ENCODE measurements at places on chromosomes 2 and 18.

DNA sequence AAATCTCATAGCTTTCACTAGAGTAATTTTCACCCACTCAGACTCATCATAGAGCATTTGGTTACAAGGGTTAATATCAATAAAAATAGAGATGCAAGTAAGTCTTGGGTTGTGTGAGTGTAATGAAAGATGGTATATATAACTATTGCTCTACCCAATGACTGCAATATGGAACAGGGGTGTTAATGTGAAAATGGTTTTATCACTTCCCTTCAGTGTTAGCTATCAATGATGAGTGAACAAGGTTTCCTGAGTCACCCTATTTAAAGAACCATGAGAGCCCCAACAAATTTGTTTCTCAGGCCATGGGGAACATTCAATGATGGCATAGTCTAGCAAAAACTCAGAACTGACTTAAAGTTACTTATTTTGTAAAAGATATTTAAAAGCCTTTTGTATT is 1133.6 kb upstream of the ZEB2 start:
- DNase-seq = no peak

GRCh38 chr2:120436460-120436739 is 90.5 kb downstream of the INHBB start:
- no peak for DNase-seq

DNA sequence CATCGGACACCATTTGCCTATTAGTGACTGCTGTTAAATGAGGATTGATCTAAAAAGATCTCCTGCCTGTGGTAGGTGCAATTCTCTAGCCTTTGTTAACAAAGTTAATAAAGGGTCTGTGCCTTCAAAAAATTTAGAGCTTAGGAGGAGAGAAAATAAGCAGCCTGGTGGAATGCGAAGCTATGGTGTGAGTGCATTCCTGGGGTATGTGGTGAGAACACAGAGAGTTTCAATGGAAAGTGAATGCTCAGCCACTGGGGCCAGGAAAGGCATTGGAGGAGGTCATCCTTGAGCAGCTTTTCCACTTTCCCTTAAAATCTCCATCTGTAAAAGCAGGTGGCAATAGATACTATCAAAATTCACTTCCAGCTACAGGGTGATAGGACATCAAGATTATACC is 331.2 kb upstream of the LRATD1 start:
- DNase-seq = no peak

- DNase-seq = no peak
These were observed 8.8 kb upstream of the POMC start for GRCh38 chr2:25177211-25177611.

DNA sequence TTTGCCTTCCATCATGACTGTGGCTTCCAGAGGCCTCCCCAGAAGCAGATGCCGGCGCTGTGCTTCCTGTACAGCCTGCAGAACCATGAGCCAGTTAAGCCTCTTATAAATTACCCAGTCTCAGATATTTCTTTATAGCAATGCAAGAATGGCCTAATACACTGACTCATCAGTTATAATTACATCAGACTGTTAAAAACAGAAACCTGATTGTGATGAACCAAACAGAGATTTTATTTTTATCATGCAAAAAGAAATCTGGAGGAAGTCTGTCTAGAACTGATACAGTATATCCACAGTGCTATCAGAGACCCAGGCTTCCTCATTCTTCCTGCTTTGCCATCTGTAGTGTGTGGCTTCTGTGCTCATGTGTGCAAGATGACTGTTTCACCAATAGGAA is 93.4 kb upstream of the MEX3C start:
- no peak for DNase-seq

GRCh38 chr2:40096360-40096759 is 317.3 kb upstream of the THUMPD2 start:
- DNase-seq = peak; percentile 78

DNA sequence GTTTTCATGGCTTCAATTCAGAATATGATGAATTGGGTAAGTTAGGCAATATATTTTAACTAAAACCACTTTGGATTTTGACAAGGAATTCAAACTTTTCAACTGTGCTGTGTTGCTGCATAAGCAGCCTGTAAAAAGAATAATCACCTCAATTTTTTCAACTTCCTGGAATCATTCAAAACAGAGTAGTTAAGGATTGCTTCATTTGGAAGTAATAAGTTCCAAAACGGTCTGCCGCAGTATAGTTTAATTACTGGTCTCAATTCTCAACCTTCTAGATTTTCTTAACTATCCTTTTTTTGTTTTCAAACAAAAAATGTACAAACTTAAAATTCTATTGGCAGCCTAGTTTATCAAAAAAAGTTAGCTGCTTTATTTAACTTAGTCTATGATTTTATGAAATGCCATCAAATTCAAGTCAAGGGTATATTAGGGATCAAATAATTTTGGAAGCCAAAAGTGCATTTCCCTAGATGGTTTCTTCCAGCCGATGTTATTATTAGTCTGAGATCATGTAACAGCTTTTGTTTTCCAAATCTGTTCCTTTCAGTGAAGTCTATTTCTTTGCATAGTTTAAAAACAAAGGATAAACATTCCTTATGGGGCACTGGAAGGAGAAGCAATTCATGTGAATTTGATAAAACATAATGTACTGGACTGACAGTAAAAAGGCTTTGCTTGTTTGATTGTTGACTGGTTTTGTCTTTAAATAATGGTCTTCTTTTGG is 76.1 kb upstream of the ETAA1 start:
- peak; percentile 51 for DNase-seq

DNA sequence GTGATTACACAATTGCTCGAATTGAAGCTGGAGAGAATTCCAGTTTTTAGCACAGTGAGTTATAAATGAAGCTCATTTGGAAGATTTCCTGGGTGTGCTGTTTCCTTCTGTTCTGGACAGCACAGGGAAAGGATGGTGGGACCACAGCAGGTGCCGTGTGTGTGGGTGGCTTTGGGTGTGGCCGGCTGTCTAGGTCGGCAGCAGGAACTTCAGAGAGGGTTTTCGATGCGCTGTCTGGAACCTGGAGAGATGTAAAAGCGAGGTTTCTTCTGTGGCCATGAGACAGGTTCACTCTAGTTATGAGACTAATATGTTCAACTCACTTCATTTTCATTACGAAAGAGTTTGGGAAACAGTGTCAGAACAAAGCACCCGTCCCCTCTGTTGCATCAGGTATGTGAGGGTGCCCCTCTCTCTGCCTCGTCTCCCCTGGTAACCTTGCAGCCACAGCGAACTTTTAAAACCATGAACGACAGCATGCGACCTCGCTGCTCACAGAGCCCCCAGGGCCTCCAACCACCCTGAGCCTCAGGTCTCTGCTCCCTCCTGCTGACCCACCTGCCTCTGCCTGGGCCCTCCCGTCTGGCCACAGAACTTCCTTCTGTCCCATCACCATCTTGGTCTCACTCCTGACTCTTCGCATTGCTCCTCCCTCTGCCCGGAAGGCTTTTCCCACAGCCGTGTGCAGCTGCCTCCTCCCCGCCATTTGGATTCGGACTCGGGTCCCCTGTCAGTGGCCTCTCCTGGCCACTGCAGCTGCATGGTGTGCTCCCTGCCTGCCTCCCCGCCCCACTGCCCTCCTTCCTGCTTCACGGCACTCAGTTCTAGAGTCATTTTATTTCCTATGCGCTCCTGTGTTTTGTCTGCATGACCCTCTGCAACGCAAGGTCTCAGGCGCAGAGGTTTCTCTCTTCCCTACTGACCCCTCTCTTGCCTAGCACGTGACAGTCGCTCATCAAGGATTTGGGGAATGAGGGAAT is 151.2 kb downstream of the NDUFA10 start:
- DNase-seq = no peak

- no peak for DNase-seq
These were observed 2.0 kb downstream of the MFSD6 start for GRCh38 chr2:190410166-190410565.

GRCh38 chr2:58006952-58007284 is 39.7 kb upstream of the VRK2 start:
- DNase-seq = no peak

DNA sequence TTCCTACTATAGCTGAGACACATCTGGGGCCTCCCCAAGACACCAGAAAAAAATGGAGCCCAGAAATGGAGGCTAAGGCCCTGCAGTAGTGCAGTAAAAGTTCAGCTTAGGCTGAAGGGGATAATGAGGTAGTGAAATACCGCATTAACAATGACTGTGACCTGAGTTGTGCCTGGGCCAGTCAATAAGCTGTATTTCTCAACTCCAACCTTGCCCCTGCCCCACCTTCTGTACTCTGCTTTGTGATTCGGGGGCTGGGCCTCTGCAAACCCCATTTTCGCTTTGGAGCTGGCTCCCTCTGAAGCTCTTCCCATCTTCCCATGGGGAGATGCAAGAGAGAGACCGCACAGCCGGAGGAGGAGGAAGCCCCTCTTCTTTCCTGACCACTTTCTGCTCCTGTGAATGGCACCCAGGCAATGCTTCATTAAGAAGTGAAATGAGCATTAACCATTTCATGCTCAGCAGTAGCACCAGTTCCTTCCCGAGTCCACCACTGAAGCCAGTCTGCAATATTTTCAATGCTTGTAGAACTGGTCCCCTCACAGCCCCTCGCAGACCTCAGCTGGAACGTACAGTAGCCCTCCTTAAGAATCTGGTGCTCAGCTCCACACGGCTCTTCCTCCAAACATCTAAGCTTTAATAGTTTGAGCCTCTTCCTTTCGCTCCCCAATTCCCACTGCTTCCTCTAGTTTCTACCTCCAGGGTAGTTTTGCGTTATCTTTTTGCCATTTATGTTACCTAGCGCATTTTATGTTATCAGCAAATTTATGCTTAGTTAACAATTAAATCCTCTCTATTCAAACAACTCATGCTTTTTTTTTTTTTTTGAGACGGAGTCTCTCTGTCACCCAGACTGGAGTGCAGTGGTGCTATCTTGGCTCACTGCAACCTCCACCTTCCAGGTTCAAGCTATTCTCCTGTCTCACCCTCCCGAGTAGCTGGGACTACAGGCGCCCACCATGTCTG is 32.6 kb upstream of the SCYGR1 start:
- DNase-seq = no peak

DNA sequence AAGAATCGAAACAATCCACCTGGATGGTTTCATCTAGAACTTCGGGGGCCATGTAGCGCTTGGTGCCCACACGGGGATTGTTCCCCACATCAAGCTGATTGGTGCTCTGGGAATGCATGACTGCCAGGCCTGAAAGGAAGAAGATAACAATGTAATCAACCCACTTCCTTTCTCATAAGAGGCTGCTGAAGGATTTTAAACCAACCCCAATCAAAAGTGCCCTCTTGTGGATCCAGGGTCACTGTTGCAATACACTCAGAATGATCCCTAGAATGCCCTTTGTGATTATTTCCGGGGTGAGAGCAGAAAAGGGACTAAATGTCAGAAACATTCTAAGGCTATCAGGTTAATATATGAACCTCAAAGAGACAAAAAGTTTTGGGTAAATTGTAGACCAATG is 115.2 kb downstream of the ACVR1 start:
- DNase-seq = no peak

DNA sequence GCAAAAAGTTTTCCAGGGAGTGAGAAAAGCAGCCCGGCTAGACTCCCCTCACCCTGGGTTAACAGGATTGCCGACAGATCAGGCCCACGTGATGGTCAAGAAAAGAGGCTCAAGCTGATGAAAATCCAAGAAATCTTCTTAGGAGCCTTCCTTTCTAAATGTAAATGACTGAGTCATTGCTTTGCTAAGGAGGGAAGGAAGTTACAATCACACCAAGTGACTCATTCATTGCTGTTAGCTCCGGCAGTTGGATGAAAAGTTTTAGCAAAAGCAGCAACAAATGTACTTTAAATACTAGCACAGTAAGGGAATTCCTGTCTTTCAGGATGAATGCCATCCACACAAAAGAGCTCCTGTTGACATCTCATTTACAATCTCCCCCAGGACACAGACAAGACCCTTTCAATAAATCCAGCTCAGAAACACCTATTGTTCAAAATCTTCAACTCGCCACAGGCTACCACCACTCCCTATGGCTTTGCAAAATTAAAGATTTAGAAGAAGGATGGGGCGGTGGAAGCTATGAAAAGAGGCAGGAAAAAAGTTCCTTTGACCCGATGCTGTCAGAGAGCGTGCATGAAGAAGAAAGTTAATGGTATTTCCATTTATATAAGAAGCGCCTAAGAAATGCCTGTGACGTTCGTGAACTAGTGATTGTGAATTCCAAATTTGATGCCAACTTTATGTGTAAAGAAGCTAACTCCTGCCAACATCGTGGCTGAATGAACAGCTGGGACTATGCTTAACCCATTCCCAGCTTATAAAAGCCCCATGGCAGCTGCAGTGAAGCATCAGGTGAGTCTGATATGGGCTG is 153.7 kb downstream of the TGIF1 start:
- peak; percentile 99 for DNase-seq

GRCh38 chr18:63161032-63161760 is 158.4 kb downstream of the BCL2 start:
- no peak for DNase-seq

DNA sequence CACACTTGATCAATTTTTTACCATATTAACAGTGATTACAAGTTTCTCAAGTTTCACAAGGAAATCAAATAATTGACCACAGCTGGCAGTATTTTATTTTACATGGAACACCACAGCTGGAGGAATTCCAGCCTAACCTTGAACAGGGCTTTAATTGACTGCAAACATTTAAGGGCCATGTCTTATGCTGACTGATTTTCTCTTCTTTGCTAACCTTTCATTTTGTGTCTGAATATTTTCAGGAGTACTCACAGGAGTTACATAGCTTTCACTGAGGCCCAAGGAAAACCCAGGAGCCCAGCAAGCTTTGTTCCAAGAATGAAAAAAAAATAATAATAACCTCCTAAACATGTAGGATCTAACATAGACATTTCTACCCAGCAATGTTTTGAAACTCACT is 49.6 kb downstream of the FRZB start:
- DNase-seq = no peak

- DNase-seq = peak; percentile 78
These were observed 190.7 kb upstream of the SIX2 start for GRCh38 chr2:45199973-45200372.

DNA sequence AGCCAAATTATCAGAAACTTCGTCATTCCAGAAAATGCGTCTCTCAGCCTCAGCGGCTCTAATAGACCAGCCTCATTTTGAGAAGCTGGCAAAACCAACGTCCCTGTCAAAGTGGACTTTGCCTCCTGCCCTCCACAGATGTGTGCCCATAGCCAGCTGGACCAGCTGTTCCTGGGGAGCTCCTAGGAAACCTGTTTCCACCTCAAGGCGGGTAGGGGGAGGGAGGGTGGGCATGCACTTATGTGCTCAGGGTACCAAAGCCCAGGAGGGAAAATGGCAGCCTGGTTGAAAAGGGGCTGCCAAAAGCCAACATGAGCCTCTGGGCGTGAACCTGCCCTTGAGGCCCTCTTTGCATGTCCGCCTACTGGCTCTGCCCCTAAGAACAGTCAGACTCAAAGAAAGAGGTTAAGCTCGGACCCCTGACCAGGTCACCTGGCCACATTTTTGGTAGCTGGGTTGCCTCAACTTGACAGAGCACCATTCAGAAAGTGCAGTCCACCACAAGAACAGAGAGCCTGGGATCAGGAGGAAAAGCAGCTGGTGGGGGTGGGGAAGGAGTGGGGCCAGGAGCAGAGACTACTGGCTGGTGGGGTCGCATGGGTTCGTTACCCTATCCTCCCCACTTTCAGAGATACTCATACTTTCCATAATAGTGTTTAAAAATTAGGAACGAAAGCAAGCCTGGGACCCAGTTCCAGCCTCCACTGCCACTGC is 3.5 kb downstream of the PER2 start:
- no peak for DNase-seq

Measured in fibroblast of the aortic adventitia (primary cell).